ENCODE measurements at places on chromosomes 5 and 9.

DNA sequence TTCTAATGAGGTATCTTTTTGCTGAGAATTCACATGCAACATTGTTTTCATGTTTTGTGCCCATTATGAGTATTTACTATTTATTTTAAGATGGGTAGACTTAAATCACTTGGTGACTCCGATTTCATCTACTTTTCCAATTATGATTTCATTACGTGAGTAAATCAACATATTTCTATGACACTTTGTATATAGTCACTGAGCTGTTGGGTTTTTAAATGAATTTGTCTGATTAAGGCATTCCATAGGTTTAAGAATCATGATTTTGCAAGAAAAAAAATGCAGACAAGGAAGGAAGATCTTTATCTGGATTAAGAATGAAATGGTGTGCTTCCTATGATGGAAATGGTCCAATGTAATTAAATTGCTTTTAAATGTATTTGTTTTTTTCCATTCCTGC lies 661.9 kb downstream of the ANXA1 start:
- DNase-seq, result no peak

DNA sequence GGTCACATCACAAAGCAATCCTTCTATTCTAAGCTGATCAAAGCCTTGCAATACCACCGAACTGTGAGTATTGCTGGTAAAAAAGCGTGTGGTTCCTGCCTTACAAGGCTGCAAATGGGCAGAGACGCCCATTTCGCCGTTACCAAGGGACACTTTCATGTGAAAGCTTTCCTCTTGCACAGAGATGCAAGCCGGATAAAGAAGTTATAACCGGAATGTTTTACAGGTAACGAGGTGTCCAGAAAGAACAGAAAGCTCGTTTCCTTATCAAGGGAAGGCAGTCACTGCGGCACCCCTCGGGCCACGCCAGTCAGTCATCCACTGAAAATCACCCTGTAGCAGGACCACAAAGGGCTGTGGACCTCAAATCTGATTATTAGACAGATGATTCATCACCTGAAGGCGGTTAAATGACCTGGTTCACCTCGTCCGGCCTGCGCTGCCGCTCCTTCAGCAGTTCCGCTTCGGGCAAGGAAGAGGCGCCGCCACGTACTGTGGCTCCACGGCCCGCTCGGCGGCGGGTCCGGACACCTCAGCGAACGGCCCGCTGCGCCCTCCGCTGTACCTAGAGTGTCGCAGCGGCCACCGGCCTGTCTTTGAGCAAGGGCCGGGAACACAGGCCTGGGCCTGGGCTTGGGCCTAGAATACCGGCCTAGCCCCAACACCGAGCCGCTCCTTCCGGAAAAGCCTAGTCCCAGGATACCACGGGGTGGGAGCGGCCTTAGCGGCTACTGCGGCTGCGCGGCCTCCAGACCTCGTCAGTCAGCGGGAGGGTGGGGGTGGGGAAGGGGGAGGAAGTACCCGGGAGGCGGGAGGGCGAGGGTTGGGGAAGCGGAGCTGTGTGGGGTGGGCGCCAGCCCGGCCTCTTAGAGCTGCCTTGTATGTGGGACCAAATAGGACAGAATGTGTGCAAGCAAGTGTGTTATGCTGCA lies at the start of gene KLHL9:
Gene KLHL9 (minus strand): TSS at position 704 of the 932 bp plus-strand sequence. CDS start 545 bp downstream, at position 159.
- DNase-seq, result peak; percentile 96

DNA sequence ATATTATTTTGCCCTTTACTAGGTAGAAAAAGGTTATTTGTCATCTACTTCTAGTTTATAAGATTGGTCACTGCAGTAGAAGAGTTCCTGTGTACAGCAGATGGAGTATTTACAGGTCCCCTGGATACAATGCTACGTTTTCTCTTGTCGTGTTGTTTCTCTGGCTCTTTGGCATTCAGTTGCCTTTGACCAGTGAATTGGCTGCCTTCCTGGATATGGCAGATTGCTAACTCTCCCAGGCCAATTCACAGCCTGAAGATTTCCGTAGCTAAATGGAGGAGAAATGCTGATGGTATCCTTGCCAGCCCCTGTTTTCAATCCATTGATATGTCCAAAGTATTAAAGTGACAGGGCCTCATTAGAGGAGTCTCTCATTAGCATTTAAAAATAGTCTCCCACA lies 32.5 kb upstream of the GNAQ start:
- DNase-seq, result no peak

GRCh38 chr9:121289772-121290370 lies 21.9 kb downstream of the GSN start:
- DNase-seq, result no peak

GRCh38 chr9:93171261-93171990 lies 12.5 kb upstream of the WNK2 start:
- no peak for DNase-seq

DNA sequence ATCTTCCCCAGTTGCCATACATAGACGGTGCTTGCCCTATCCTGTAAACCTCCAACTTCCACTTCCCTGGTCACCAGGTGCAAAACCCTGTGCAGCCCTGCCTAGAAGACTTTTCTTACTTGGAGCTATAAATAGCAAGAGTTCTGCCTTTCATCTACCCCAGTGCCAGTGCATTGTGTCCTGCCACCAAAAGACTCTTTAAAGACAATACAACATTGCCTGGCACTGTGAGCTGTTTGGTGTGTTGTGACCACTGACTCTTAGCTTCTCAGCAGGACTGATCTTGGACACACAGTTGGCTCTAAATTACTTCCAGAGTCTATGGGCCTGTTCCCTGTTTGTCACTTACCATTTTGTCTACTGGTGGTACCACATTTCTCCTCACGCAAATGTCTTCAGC lies 608.1 kb downstream of the CDH9 start:
- DNase-seq, result no peak

DNA sequence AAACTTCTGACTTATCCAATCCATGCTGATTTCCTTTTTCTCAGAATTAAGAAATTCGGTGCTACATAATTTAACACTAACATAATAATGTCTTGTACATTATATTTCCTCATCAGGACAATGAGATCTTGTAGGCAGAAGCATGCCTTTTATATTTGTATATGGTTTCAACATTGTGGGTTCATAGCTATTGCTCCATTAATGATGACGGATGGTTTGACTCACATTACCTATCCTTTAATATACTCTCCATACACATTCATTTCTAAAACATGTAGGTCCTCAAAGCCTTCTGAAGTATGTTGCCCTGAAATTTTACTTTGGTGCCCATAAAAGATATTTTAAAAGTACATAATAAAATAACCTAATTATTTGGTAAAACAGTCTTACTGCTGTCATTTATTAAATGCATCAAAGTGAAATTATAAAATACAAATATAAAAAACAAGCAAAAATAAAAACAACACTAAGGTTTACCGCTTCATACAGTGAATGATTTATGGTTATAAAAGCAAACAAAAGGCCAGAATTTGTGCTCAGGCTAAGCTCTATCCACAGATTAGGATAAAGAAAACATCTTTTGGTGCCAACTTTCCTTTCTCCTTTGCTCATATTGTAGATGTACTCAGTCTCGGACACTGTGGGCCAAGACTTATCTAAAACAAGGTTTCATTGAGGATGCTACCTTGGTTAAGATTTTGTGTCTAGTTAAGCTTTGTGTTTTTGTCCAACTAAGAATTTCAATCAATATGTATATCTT lies 61.2 kb upstream of the GCNT4 start:
- DNase-seq, result no peak

DNA sequence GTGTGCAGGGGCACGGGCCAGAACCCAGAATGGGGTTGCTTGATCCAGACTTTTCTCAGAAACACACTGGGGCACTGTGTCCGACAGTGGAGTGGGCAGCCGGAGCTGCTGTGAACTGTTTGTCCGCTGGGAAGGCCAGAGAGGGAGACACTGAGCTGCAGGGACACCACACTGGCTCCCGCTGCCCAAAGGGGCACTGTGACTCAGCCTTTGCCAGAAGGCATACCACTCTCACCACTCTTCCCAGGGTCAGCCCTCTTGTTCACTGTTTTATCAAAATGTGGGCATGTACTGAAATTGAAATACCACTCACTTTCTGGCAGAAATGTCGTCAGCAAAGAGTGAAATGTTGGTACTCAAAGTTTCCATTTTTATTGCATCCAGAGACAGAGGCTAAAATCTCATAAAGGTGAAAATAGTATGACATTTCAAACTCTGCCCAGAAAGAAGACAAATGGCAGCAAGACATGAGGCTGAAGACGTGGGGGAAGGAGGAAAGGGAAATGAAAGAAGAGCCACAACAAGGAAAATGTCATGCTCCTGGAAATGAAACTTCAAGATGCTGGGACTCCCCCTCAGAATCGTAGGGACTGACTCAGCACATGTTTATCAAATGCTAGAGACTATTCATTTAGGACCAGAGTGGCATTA lies 4.5 kb upstream of the IL7R start:
- DNase-seq, result no peak

Data from neural progenitor cell (in vitro differentiated cells).